ENCODE measurements at places on chromosomes 16 and 17.
A peak's percentile ranks its signal among the peaks of the same experiment; 100 is the strongest.

GRCh38 chr17:75059369-75060345 lies 12.6 kb downstream of the KCTD2 start:
- no peak for DNase-seq

- DNase-seq, result peak; percentile 25
Observed at GRCh38 chr17:9768381-9768934, 22.9 kb downstream of the DHRS7C start.

- no peak for DNase-seq
Observed at GRCh38 chr16:88910284-88911135, 44.0 kb upstream of the PABPN1L start.

GRCh38 chr16:1823821-1824220 lies 2.8 kb downstream of the HAGH start:
- DNase-seq, result no peak

Data from HFF-Myc (cell line).